ENCODE measurements at places on chromosomes 7 and 10.

GRCh38 chr7:128821724-128822123 lies 8.5 kb upstream of the FLNC start:
- DNase-seq = no peak

DNA sequence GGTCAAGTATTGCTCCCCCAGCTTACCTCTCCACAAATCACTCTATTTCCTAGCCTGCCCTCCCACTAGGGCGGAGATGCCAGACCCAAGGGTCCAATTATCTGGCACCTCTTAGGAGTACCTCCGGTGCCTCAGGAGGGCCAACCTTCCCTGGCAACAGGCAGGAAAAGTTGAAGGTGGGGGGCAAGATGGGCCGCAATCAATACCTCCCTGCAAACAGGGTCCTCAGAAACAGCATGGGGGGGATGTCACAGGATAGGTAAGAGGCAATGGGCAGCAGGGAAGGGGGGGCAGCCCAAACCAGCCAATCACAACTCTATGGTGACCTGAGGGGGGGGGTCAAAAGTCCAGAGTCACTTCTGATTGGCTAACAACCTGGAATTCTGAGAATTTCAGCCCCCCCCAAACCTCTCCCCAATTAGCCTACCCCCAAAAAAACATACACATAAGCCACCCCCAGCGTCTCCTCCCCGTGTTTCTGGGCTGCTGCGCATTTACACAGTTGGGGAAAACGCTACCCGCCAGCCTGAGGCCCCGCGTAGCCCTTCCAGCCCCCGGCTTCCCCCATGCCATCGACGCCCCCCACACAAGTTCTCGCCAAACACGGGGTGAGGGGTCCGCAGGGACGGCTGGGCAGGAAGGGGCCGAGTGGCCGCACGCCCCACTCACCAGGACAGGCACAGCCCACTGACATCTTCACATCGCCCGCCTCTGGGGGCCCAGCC lies 589 bp downstream of the LDB1 start:
- peak; percentile 56 for DNase-seq

DNA sequence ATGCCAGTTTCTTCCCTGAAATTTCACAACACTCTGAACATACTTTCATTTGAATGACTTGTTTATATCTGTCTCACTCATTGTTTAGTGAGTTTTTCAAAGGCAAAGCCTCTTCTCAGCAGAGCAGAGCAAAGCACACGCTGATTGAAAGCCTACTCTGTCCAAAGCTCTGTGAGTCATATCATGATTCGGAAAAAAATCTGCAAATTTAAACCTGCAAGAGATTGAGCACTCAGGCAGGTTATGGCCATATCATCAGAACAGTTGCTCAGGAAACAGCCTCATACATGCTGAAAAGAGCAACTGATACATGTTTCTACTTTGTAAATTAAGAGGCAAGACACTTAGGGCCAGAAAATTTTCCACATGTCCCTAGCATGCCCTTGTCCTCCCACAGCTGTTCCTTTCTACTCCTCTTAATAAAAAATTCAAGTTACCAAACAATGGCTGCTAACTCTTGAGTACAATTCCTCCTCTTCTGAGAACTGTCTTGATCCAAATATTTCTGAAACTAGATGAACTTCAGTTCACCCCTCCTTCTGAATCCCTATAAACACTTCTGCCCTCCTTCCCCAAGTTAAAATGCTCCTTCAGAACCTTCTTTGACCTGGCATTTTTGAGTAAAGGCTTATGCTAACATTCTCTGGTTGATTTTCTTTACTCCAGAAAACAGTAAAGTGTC lies 140.6 kb upstream of the HPS1 start:
- peak; percentile 56 for DNase-seq

GRCh38 chr7:144776447-144776846 lies 59.4 kb downstream of the TPK1 start:
- DNase-seq = no peak

GRCh38 chr7:16754856-16755317 lies 1.3 kb downstream of the TSPAN13 start:
- DNase-seq = no peak

DNA sequence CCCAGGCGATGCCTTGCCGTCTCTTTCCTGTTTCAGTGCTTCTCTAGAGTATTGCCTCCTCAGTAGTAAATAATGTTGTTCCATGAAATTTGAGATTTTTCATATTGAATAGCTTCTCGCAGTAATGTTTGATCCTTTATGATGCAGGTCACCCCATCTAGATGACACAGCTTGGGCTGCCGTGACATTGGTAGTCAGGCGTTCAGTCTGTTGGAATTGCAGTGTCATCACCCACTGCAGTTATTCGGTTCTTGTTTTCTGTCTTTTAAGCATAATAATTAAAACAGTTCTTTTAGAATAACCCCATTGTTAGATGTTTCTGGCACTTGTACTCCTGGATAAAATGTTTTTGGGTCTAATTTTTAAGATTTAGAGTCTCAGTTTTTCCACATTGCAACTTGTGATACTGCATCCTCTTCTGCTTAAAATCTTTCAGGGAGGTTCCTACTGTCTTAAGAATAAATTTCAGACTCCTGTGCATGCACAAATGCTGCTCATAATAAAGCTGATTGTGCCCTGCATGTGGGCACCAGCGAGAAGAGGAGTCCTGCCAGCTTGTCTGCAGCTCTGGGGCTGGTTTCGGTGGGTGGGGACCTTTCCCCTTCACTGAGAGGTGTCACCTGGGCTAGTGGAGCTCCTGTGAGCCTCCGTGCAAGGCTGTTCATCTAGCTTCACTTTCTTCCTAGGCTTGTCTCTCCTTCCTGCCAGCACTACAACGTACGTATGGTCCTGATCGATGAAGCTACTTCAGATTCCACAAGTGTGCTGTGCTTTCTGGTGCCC lies 44.8 kb downstream of the SDK1 start:
- DNase-seq = no peak

DNA sequence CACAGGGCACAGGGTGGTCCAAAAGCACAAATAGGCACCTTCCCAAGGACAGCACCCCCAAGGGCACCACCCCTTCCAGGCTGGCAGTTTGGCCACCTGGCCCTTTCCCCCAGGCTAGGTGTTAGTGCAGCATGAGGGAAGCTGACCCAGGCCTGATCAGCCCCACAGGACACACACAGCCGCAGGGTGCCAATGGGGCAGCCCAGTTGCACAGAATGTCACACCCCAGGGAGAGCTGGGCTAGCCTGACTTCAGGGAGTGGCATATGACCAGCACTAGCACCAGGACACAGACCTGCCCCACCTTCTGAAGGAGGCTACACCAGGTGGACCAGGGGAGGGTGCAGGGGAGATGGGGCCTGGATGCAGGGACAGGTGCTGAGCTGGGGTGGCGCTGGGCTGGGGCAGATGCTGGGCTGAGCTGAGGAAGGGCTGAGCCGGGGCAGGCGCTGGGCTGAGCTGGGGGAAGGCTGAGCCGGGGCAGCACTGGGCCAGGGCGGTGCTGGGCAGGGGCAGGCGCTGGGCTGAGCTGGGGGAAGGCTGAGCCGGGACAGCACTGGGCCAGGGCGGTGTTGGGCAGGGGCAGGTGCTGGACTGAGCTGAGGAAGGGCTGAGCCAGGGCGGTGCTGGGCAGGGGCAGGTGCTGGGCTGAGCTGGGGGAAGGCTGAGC lies 3.9 kb upstream of the ADAM8 start:
- no peak for DNase-seq

GRCh38 chr10:27550823-27551222 lies 46.7 kb downstream of the RAB18 start:
- no peak for DNase-seq

DNA sequence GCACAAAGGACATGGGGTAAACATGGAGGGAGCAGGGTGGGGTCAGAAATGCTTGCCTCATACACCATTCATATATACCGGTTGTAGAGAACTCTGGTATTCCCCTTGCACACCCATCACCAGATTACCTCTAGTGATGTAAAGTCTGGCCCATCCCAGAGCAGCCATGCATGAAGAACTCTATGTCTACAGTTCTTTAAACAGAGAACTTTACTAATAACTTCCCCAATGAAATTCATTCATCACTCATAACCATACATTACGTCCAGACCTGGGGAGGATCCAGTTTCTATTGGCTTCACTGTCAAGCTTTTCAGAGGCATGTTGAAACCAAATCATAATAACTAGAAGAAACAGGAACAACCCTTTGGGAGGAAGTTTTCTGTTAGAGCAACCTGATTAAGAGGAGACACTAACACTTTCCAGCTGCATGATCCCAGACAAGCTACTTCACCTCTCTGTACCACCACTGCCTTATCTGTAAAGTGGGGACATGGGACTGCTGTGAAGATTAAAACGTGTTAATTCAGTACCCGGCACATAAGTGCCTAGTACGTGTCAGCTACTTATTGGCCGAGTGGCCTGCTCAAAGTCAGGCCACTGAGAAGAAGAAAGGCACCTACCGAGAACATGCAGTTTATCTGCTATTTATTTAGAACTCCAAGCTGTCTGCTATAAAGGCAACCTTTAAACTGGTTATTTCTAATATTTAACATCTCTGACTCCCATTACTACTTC lies 59.7 kb downstream of the IGF2BP3 start:
- DNase-seq = no peak

GRCh38 chr10:10930979-10931743 lies 86.5 kb upstream of the CELF2 start:
- DNase-seq = no peak

DNA sequence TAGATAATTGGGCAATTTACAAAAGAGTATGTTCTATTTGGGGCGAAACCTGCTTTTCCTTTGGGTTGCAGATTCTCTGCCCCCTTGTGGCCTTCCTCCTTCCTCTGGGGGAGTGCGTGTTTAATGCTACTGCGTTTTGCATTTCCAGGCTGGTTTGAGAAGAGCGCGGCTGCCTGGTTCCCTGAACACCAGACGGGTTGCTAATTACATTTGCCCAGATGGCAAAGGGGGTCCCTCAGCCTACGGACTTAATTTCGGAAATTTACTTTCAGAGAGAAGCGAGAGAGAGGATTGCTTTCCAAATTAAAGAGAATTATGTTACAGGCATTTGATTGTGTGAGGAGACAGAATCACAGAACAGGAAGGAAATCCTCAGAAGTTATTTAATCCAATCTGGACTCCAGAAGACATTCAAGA lies 91.9 kb upstream of the JAZF1 start:
- DNase-seq = peak; percentile 55

- DNase-seq = no peak
Measured at GRCh38 chr10:8420182-8420581, 365.7 kb downstream of the GATA3 start.

DNA sequence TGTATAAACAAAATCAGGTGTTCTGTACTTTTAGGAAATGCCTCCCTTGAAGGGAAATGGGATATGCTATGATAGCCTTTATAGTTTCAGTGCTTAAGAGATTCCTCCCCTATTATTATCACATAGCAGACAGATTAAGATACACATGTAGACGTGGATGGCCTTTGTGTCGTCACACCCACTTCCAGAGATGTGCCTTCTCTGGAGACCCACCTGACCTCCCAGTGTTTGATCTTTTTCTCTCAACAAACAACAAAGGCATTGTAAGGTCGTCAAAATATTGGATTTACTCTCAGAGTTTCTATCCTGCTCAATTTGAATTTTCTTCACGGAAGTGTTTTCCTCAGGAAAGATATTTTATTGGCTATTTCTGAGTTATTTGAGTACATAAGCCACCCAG lies 25.7 kb upstream of the C1GALT1 start:
- no peak for DNase-seq

GRCh38 chr10:93062514-93063143 lies 2.0 kb downstream of the CYP26C1 start:
- no peak for DNase-seq

- DNase-seq = no peak
Measured at GRCh38 chr10:51204066-51204465, 129.8 kb downstream of the PRKG1 start.

- peak; percentile 80 for DNase-seq
Measured at GRCh38 chr10:62224606-62225005, 44.0 kb downstream of the RTKN2 start.

DNA sequence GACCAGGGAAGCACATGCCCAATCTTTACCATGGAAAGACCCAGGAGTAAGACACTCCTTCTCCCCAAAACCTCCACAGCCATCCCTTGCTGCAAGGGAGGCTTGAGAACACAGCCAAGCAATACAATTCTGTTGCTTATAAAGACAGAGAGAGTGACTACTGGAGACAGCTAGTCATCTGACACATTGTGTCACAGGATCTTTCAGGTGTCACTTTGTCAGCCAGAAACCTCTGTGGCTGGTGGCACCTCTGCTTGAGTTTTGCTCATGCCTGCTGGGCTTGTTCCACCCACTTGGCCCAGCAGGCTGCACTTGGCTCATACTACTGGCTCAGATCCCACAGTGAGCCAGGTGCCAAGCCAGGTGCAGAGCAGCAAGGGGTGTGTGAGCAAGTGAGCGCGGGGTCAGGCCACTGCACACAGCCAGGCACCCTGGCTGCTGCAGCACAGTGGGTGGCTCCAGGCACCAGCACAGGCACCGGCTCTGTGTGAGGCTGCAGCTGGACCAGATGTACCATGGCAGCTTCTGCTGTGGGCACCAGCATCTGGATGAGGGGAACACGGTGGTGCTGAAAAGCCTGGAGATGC lies 12.4 kb upstream of the PRLHR start:
- DNase-seq = no peak

DNA sequence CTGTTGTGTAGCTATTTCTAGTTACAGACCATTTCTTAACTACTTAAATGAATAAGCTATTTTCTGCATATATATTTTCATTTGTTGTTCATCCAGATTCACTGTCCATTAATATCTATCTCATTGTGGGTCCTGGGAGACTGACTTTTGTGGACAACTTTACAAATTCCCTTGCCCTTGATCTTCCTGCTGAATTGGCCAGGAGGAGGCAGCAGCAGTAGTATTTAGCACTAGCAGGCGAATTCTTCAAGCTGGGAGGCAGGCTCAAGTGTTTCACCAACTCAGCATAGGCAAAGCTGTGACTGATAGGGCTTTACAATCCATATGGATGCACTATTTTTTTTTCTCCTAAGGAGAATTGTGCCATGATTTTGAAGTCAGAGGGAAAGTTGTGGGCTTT lies 461.0 kb upstream of the NRG3 start:
- DNase-seq = no peak

GRCh38 chr10:29807163-29807806 lies 172.5 kb upstream of the SVIL start:
- peak; percentile 34 for DNase-seq

GRCh38 chr10:113527211-113527906 lies 25.5 kb upstream of the HABP2 start:
- no peak for DNase-seq

DNA sequence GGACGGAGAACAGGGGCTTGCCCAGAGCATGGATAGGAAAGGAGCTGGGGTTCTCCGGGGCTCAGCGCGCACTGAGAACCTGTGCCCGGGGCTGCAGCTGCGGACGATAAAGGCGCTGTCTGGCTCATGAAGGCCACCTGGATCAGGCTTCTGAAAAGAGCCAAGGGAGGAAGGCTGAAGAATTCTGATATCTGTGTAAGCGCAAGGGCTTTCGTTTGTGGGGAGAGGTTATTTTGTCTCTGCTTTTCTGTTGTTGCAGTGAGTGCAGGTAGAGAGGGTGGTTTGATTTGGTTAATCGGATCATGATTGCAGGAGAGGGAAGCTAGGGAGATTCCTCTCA lies 250.5 kb downstream of the NSUN6 start:
- DNase-seq = no peak
